ENCODE measurements at places on chromosomes 5 and 9.
A peak's percentile ranks its signal among the peaks of the same experiment; 100 is the strongest.

- H3K4me1 ChIP-seq, result peaks cover 7% of the 10 kb centered on the region
- no peak for DNase-seq
- no peak overlapping the region for H3K27ac ChIP-seq
- no peaks in the 10 kb centered on the region for H3K36me3 ChIP-seq
- no peaks in the 10 kb centered on the region for H3K27me3 ChIP-seq
Measured at GRCh38 chr9:75039009-75039408, 10.9 kb upstream of the CARNMT1 start.

DNA sequence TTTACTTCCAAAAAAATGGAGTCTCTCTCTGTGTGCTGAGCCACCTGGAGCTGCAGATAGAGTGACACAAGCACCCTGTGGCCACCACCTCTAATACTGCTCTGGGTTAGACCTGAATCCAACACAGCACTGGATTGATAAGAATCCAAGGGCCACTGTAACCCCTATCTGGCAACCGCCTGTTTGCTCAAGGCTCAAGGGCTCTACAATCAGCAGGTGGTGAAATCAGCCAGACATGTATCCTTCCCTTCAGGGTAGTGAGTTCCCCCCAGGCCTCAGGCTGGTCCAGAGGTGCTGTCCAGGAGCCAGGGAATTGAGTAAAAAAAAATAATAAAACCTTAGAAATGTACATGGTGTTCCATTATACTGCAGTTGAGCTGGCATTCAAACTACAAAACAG is 509.0 kb downstream of the KIF4B start:
- no peaks in the 10 kb centered on the region for H3K36me3 ChIP-seq
- no peak for DNase-seq
- H3K4me3 ChIP-seq, result no peak overlapping the region
- no peak overlapping the region for H3K27ac ChIP-seq
- no peaks in the 10 kb centered on the region for H3K4me1 ChIP-seq

DNA sequence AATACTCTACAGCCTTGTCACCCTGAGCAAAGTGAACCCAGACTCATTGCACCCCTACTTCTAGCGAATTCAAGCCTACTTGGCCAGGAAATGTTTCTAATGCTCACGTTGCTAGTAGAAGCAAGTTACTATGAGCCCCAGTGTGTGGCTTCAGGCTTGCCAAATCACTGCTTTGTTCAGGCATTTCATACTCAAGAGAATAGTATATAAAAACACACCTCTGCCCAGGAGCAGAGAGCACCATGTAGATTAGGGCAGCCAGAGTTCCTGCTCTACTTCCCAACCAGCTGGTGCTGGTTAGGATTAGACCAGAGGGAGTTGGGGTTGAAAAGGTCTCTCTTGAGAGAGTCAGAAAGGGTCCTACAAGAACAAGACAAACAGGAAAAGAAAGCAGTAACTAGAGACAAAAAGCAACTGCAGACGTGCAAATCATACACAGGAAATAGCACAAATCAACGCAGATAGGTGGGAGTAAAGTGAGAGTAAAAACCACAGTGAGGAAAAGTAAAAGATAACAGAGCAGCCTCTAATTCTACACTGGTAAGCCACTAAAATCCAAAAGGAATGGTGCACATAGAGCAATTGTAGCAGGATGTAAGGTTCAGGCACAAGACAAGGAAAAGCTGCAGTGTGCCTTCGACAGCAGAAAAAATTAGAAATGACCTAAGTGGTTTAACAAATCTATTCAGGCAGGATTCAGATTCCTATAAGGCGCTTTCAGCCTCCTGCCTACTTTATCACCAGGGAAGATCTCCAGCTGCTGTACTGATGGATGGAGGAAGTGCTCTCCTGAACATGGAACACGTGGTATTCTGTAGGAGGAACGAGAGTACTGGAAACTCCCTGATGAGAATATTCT is 49.6 kb upstream of the KIF2A start:
- H3K27me3 ChIP-seq, result no peaks in the 10 kb centered on the region
- no peak for DNase-seq
- H3K4me1 ChIP-seq, result peaks cover 18% of the 10 kb centered on the region
- peak overlapping the region; percentile 70 for H3K27ac ChIP-seq

DNA sequence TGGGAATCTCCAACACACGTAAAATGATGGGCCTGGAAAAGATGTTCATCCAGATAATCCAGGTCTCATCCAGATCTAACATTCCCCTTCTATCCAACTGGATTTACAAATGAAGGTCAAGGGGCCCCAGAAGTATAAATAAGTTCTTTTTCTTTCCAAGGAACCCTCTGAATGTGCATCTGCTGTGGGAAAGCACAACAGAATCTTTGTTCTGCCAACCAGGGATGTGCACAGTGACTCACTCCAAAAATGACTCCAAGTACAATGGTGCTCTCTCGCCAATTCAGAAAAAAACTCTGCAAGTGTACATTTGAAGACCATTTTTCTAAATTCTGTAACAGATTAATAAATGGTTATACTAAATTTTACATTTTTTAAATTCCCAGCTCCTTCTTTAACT is 12.4 kb downstream of the RAPGEF6 start:
- H3K4me1 ChIP-seq, result no peaks in the 10 kb centered on the region
- H3K4me3 ChIP-seq, result no peak overlapping the region
- no peaks in the 10 kb centered on the region for H3K36me3 ChIP-seq

- H3K27ac ChIP-seq, result no peak overlapping the region
- peaks cover 3% of the 10 kb centered on the region for H3K36me3 ChIP-seq
- H3K27me3 ChIP-seq, result peaks cover 4% of the 10 kb centered on the region
- H3K4me1 ChIP-seq, result peaks cover 12% of the 10 kb centered on the region
- no peak for DNase-seq
- H3K4me3 ChIP-seq, result no peak overlapping the region
Measured at GRCh38 chr9:87156247-87156646, 208.9 kb upstream of the GAS1 start.

- no peak overlapping the region for H3K4me3 ChIP-seq
- no peak for DNase-seq
- no peak overlapping the region for H3K27ac ChIP-seq
- H3K27me3 ChIP-seq, result no peaks in the 10 kb centered on the region
- H3K36me3 ChIP-seq, result no peaks in the 10 kb centered on the region
Measured at GRCh38 chr5:137206030-137206715, 293.0 kb downstream of the SPOCK1 start.

- H3K4me1 ChIP-seq, result peaks cover 7% of the 10 kb centered on the region
- no peak overlapping the region for H3K27ac ChIP-seq
- no peaks in the 10 kb centered on the region for H3K36me3 ChIP-seq
- H3K4me3 ChIP-seq, result no peak overlapping the region
- DNase-seq, result no peak
Measured at GRCh38 chr5:142568283-142568995, 117.5 kb downstream of the FGF1 start.

DNA sequence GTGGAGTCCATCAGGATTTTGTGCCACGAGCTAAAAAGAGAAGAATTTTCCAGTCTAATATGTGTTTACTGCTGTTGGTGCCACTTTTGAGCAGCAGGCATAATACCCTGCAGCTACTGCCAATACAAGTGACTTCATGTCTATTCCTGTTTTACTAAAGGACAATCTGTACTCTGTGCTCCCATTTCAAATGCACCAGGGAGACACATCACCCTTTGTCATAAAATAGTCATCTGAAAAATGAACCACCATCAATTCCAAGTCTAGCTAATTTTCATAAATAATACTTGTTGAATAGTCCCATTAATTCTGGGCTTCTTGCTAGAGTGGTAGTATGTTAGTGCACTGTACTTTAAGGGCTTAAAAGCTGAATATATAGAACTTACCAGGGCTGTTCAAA is 8.9 kb upstream of the PKD2L2 start:
- H3K27me3 ChIP-seq, result no peaks in the 10 kb centered on the region
- no peaks in the 10 kb centered on the region for H3K4me1 ChIP-seq
- DNase-seq, result no peak
- no peaks in the 10 kb centered on the region for H3K36me3 ChIP-seq
- H3K4me3 ChIP-seq, result no peak overlapping the region

- peaks cover 6% of the 10 kb centered on the region for H3K36me3 ChIP-seq
- no peaks in the 10 kb centered on the region for H3K4me1 ChIP-seq
- H3K4me3 ChIP-seq, result no peak overlapping the region
- H3K27me3 ChIP-seq, result peaks cover 1% of the 10 kb centered on the region
Measured at GRCh38 chr9:2119566-2119965, 104.4 kb downstream of the SMARCA2 start.

DNA sequence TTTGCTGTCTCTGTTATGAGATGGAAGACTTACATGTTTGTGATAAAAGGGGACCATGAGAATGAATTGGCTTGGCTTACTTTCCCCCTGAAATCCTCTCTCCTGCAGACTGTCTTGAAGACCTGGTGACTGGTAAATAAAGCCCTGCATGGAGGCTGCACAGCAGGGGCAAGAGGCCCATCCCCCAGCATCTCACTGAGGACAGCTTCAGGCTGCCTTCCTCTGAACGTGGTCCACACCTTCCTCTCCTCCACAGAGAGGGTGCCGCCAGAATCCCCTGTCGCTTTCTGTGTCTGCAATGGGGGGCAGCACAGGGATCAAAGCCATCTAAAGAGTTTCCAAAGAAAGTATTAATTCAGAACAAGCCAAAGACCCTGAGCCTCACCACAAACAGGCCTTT is 94.6 kb downstream of the SYK start:
- H3K36me3 ChIP-seq, result no peaks in the 10 kb centered on the region
- H3K4me3 ChIP-seq, result no peak overlapping the region
- H3K27me3 ChIP-seq, result peaks cover 9% of the 10 kb centered on the region

GRCh38 chr9:117249799-117250198 is 165.1 kb downstream of the ASTN2 start:
- H3K4me3 ChIP-seq, result no peak overlapping the region
- H3K36me3 ChIP-seq, result no peaks in the 10 kb centered on the region
- no peak overlapping the region for H3K27ac ChIP-seq
- no peaks in the 10 kb centered on the region for H3K27me3 ChIP-seq
- DNase-seq, result no peak

DNA sequence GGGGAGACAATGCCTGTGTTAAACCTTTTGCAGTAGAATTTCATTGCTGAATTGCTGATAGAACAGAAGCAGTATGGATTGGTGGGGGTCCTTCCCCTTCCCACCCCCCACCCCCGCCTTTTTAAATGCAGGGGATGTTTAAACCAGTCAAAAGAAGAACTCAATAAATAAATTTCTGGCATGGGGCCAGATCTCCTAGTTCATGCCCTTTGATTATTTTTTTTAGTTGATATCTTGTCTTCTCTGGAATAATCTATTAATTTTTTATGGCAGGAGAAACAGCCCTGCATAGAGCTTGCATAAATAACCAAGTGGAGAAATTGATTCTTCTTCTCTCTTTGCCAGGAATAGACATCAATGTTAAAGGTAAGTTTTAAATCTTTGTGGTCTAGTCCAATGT is 72.8 kb downstream of the SLF1 start:
- H3K4me1 ChIP-seq, result no peaks in the 10 kb centered on the region
- H3K4me3 ChIP-seq, result no peak overlapping the region
- no peak overlapping the region for H3K27ac ChIP-seq
- no peaks in the 10 kb centered on the region for H3K27me3 ChIP-seq
- no peak for DNase-seq

DNA sequence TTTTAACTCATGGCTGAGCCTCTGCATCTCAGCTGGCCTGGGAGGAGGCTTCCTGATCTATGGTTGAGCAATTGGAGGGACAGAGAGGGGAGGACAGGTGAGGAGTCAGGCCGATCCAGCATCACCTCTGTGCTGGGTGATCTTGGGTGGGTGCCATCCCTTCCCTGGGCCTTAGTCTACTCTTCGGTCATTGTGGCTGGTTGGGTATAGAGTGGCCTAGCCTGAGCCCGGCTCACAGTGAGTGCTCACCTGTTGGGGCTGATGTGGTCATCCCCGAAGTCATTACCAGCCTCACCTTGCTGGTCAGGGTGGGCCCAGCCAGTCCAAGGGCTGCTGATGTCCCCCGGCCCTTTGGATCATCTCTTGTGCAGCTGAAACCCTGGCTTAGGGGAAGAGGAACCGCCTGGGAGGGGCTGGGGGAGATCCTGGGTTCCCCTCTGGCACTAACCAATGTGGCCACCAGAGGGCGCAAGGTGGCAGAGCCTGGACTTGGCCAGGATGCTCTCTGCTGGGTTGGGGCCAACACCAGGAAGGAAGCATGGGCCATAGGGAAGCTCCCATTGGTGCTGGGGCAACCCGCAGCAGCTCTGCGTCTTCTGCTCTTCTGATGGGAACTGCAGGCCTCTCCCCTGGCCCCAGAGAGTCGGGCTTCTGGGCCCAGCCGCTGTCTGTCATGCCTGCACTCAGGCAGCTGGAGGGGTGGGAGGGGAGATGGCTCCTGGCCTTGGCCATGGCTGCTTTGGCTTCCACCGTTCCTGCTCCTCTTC is 17.3 kb upstream of the ODF2 start:
- peak; percentile 92 for DNase-seq
- H3K4me1 ChIP-seq, result peaks cover 3% of the 10 kb centered on the region
- peaks cover 3% of the 10 kb centered on the region for H3K27me3 ChIP-seq
- peaks cover 7% of the 10 kb centered on the region for H3K36me3 ChIP-seq
- H3K4me3 ChIP-seq, result no peak overlapping the region

- H3K36me3 ChIP-seq, result no peaks in the 10 kb centered on the region
- no peak for DNase-seq
- H3K27me3 ChIP-seq, result no peaks in the 10 kb centered on the region
- no peak overlapping the region for H3K4me3 ChIP-seq
Measured at GRCh38 chr9:120438111-120438510, 141.9 kb downstream of the CDK5RAP2 start.

DNA sequence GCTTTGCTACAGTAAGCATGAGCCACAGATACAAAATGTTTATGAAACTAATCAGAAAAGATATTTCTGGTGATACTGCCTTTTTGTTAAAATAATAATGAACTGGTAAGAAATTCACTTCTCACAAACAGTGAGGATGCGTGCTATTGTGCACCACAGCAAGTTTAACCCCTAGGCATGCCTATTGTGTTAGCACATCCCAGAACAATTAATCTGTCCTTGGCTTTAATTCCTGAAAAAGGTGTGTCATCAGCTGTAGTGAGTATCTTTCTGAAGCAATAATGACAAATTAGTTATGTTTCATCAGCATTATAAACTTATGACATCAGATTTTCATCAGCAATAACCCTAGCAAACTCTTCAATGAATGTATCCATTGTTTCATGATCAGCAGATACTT is 1307.2 kb downstream of the EFNA5 start:
- no peak overlapping the region for H3K27ac ChIP-seq
- no peaks in the 10 kb centered on the region for H3K36me3 ChIP-seq
- H3K4me1 ChIP-seq, result no peaks in the 10 kb centered on the region
- H3K4me3 ChIP-seq, result no peak overlapping the region

DNA sequence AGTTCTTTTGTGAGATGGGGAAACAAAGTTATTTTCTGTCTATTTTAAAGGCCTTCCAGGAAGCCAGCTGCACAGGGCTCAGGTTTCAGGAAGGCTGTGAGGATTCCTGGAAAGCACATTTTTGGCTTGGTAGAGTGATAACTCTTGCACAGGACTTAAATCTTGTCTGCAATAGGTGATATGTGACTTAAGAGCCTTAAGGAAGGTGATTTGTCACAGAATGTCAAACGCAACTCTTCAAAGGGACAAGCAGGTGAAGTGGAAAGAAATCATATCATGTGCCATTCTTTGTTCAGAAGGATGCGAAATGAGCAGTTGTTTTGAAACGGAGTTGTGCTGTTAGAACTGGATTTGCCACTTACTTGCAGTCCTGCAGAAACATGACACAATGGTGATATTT is 459.3 kb downstream of the MAT2B start:
- no peaks in the 10 kb centered on the region for H3K27me3 ChIP-seq
- DNase-seq, result no peak
- H3K36me3 ChIP-seq, result no peaks in the 10 kb centered on the region
- no peaks in the 10 kb centered on the region for H3K4me1 ChIP-seq
- no peak overlapping the region for H3K4me3 ChIP-seq

Data from endothelial cell (in vitro differentiated cells).